ENCODE measurements at places on chromosomes 1 and 21.

DNA sequence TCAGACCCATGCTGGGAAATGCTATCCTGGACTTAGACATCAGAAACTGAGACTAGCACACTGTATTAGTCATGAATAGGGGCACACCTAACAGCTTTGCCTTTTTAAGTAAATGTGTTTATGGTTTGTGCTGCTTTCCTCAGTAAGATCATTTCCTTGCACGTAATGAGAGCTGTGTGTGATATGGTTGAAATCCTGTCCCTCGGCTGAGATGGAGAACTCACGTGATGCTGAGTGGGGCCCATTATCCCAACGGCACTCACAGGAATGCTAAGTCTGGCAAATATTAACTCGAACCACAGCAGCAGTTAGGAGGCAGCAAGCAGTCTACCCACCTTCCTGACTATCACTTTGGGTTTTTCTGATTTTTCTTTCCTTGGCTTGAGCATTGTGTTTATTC is 38.2 kb downstream of the BCL9 start:
- DNase-seq = peak; percentile 38

GRCh38 chr1:2650967-2651645 is 18.3 kb upstream of the MMEL1 start:
- DNase-seq = no peak

- DNase-seq = no peak
These were observed 47.8 kb upstream of the ARHGAP29 start for GRCh38 chr1:94285031-94285654.

- no peak for DNase-seq
These were observed 12.3 kb downstream of the RCAN3 start for GRCh38 chr1:24514946-24515345.

GRCh38 chr1:162720996-162721395 is 69.5 kb upstream of the HSD17B7 start:
- no peak for DNase-seq

DNA sequence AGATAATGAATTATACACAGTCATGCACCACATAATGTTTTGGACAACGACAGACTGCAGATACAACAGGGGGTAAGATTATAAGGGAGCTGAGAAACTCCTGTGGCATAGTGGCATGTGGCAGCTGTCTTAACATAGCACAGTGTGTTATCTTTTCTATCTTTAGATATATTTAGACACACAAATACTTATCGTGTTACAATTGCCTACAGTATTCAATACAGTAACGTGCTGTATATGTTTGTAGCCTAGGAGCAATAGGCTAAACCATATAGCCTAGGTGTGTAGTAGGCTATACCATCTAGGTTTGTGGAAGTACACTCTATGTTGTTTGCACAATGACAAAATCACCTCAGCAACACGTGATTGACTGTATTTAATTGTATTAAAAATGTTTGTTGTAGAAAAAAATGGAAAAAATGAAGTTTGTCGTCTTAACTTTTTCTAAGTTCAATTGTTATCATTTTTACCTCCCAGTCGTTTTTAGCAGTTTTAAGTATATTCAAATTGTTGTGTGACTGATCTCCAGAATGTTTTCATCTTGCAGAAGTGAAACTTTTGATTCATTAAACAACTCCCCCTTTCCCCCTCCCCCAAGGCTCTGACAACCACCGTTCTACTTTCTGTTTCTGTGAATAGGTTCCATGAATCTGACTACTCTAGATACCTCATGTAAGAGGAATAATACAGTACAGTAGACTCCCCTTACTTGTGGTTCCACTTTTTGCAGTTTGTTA is 351.0 kb upstream of the B3GALT2 start:
- DNase-seq = no peak

All from cardiac muscle cell (in vitro differentiated cells and primary cell).